ENCODE measurements at places on chromosomes 13 and 19.

DNA sequence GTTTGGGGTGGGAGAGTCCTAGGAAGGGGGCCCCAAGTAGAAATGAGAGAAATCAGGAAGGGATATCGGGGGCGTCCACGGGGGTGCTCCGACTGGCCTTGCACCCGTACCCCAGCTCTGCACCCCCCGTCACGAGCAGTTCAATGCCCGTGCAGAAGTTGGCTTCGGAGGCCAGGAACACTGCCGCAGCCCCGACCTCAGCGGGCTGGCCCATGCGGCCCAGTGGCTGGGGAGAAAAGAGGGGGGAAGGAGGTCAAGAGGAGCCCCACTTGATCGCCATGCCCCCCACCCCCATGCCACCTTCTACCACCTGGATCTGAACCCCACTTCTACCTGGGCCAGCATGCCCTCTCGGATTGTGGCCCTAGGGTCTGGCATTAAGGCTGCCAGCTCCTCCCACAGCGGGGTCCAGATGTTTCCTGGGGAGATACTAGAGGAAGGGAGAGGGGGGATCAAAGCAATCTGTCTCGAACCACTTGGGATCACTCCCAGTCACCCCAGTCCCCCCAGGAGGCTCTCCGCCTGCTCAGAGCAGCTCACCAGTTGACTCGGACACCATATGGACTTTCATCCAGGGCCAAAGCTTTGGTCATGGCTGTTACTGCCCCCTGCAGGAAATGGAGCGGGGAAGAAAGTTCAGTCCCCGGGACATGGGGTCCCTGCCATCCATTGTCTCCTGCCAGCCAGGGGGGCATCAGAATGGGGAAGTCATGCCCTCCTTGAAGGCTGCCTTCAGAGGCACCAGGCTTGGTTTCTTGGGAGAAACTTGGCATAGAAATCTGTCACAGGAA lies 2.5 kb upstream of the BCAT2 start:
- H3K4me1 ChIP-seq: peaks cover 33% of the 10 kb centered on the region
- no peaks in the 10 kb centered on the region for H3K36me3 ChIP-seq
- no peak for DNase-seq
- H3K27me3 ChIP-seq: peaks cover 2% of the 10 kb centered on the region
- H3K4me3 ChIP-seq: no peak overlapping the region
- no peak overlapping the region for H3K27ac ChIP-seq

- H3K27me3 ChIP-seq: peaks cover 54% of the 10 kb centered on the region
- no peaks in the 10 kb centered on the region for H3K4me1 ChIP-seq
- no peaks in the 10 kb centered on the region for H3K36me3 ChIP-seq
- no peak overlapping the region for H3K4me3 ChIP-seq
- no peak for DNase-seq
These were observed 465.0 kb downstream of the ITGBL1 start for GRCh38 chr13:101917475-101917810.

GRCh38 chr13:76883236-76883635 lies 3.0 kb downstream of the KCTD12 start:
- peaks cover 53% of the 10 kb centered on the region for H3K4me1 ChIP-seq
- peaks cover 7% of the 10 kb centered on the region for H3K36me3 ChIP-seq
- no peak overlapping the region for H3K27ac ChIP-seq
- DNase-seq: no peak
- H3K4me3 ChIP-seq: no peak overlapping the region

- peaks cover 45% of the 10 kb centered on the region for H3K36me3 ChIP-seq
- peak; percentile 85 for DNase-seq
- H3K27ac ChIP-seq: no peak overlapping the region
- H3K4me1 ChIP-seq: peaks cover 69% of the 10 kb centered on the region
These were observed 40.3 kb downstream of the RCBTB2 start for GRCh38 chr13:48492470-48493065.

GRCh38 chr13:111304041-111304544 lies 16.3 kb upstream of the TEX29 start:
- peaks cover 71% of the 10 kb centered on the region for H3K36me3 ChIP-seq
- H3K4me1 ChIP-seq: peaks cover 22% of the 10 kb centered on the region
- peak overlapping the region; percentile 48 for H3K4me3 ChIP-seq
- peak overlapping the region; percentile 95 for H3K27ac ChIP-seq

- peaks cover 19% of the 10 kb centered on the region for H3K4me1 ChIP-seq
- no peak for DNase-seq
- H3K36me3 ChIP-seq: peaks cover 9% of the 10 kb centered on the region
- no peak overlapping the region for H3K27ac ChIP-seq
- H3K4me3 ChIP-seq: no peak overlapping the region
- peaks cover 10% of the 10 kb centered on the region for H3K27me3 ChIP-seq
These were observed 100.9 kb upstream of the SERP2 start for GRCh38 chr13:44272692-44273091.

Data from activated CD4-positive, alpha-beta memory T cell treated with anti-CD3 and anti-CD28 coated beads, Interleukin-2, amount 10 ng/mL, durations not matched to agents 7 days and 5 days (primary cell).